ENCODE measurements at places on chromosomes 2 and 18. TPM values are rescaled to one million over a fixed set of nuclear protein-coding genes. Genes with fewer than 3 reads are reported as not detected.

The SLC4A3 gene
- 29.4 TPM for total RNA-seq

The SMCHD1 gene
- total RNA-seq: 58.4 TPM

GRCh38 chr18:66473882-66474281 lies 130.0 kb downstream of the CDH19 start:
- no peaks in the 10 kb centered on the region for H3K36me3 ChIP-seq
- H3K4me1 ChIP-seq: no peaks in the 10 kb centered on the region
- no peak overlapping the region for H3K4me3 ChIP-seq
- no peak overlapping the region for H3K27ac ChIP-seq
- no peaks in the 10 kb centered on the region for H3K27me3 ChIP-seq
- no peak for DNase-seq

The CDH2 gene
- 0.26 TPM for total RNA-seq

The COL3A1 gene
- total RNA-seq: 22,387 TPM

DNA sequence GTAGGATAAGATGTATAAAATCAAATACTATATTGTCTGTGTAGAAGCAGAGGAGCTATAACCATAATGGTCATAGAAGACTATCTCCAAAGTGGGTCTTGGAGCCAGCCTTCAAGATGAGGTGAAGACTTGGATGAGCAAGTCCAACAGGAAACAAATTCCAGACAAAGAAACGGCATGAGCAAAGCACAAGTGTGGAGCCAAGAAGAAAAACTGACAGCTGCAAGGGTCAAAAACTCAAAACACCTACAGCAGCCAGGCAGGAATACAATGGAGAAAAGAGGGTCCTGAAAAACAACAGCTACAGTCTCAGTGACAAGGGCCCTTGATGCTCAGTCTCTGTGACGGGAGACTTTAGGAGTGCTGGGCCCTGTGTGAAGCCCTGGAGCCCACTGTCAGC lies 102.4 kb downstream of the STK39 start:
- no peaks in the 10 kb centered on the region for H3K4me1 ChIP-seq
- no peaks in the 10 kb centered on the region for H3K36me3 ChIP-seq
- no peak for DNase-seq
- H3K4me3 ChIP-seq: no peak overlapping the region
- no peaks in the 10 kb centered on the region for H3K27me3 ChIP-seq

All from uterus (tissue), 4 donors.